ENCODE measurements at places on chromosomes 3 and 15.

- no peak for DNase-seq
These were observed 7.5 kb upstream of the NR1I2 start for GRCh38 chr3:119774444-119774843.

DNA sequence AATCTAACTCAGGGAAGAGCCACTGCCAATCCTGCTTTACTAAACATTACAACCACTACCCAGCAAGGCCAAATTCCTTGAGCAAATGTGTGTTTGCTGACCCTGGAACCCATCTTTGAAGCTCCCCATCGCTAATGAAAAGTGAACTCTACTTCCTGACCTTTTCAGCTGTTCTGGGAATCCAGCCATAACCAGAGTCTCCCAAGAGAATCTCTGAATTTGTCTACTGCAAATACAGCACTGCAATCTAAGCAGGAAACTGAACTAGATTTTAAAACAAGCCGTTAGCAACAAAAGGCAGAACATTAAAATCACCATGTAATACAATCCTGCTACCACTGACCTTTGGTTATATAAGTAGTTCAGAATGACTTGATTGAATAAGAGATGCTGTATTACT lies 309.2 kb downstream of the MAGI1 start:
- DNase-seq: peak; percentile 24

DNA sequence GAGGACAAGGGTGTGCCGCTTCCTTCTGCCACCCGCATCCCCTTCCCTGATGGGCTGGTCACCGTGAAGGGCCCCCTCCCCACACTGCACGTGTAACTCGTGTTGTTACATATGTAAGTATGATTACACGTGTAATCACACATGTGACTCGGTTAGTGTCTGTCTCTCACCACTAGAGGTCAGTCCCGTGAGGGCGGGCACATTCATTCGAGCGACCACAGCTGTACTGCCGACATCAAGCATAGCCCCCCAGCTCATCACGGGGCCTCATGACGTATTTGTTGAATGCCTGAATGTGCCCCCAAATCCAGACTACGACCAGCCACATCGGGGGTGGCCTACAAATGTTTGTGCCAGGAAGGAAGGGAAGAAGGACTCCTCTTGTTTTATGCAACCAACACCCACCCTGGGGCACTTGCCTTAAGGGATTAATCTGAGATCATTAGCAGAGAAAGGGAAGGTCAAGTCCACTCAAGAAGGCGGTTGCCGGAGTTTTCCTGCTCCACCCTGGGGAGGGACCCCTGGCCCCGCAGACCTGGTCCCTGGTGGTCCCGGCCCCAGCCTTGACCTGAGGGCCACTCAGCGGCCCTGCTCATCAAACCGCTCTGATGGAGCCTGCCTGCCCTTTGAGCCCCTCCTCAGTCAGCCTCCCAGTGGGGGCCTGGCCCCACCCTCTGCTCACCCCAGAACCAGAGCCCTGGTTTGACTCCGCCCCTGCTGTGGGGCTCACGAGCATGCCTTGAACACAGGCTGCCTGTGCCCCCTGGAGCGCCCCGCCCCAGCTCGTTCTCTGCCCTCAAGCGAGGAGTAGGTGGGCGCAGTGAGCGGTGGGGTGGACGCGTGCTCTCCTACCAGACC lies 52.8 kb downstream of the RGMA start:
- DNase-seq: peak; percentile 65

DNA sequence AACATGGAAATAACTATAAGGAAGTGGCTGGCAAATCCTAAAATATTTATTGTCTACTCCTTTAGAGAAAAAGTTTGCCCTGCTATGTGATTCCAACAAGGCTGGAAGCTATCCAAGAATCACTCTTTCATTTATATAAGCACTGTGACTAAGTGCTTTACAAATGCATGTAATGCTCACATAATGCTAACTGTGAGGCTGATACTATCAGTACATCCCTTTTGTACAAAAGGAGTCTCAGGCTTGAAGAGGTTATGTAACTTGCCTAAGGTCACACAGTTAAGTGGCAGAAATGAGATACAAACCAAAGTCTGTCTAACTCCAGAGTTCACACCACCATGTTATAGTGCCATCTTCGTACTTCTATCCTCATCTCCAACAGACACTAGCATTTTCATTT lies 17.0 kb downstream of the TOPBP1 start:
- no peak for DNase-seq

DNA sequence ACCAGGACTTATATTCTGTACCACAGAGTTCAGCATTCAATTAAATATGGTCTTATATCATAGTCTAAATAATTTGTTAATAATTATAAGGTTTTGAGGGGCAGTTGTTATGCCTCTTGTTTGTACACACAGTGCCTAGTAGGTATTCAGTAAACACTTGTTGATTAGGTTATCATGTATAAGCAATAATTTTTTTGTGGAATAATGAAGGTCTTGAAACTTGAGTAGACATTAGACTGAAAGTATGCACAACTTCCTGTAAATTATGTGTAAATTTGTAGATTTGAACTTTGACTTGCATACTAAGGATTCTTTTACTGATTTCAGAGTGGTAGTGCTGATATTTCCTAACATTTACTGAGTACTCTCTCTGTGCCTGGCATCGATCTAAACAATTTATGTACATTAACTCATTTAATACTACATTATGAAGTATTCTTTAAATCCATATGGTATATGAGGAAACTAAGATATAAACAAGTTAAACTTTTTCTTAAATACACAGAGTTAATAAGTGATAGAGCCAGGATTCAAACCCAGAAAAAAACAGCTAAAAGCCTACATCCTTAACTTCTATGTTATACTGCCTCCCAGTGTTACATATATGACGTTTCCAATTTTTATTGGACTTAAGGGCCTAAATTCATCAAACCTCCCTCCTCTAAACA lies 65.1 kb downstream of the GLCE start:
- DNase-seq: no peak

GRCh38 chr3:39154280-39155021 lies 1.1 kb upstream of the CSRNP1 start:
- no peak for DNase-seq

DNA sequence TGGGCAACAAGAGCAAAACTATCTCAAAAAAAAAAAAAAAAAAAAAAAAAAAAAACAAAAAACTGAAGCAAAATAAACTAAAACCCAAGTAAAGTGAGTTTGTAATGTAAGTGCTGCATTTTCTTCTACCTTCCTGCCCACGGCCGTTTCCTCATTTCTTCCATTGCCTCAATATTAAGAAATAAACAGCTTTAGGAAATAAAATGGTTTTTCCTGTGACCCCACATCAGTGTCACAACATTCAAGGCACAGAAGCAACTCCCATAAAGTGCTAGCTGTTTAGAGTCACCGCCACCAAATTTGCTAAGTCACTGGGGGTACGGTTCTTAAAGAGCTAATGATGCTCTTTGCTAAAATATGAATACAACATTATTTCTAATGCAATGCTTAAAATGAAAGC lies 3.3 kb downstream of the PKM start:
- DNase-seq: no peak

DNA sequence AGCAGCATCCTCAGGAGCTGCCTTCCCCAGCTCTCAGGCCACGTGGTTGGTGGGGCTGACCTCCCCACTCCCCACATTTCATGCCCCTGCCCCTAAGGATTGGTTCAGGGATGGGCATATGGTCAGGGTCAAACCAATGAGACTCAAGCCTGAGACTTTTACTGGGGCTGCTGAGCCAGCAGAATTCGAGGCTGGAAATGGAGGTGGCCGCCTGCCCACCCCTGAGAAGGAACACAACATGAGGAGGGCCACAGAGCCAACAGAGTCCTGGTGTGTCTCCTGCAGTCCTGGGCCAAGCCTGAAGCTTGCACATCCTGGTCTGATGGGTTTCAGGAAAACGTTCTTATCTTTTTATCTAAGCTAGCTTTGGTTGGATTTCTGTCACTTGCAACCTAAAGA lies 5.9 kb downstream of the EHD4 start:
- DNase-seq: no peak

- DNase-seq: no peak
These were observed 58.3 kb downstream of the GJD2 start for GRCh38 chr15:34696506-34696905.
